ENCODE measurements at places on chromosomes 7 and 10. TPM values are rescaled to one million over a fixed set of nuclear protein-coding genes. Genes with fewer than 3 reads are reported as not detected.

GRCh38 chr7:117126676-117127075 is 173.4 kb downstream of the ST7 start:
- no peak overlapping the region for H3K27ac ChIP-seq
- H3K4me1 ChIP-seq: no peaks in the 10 kb centered on the region
- no peak overlapping the region for H3K4me3 ChIP-seq

DNA sequence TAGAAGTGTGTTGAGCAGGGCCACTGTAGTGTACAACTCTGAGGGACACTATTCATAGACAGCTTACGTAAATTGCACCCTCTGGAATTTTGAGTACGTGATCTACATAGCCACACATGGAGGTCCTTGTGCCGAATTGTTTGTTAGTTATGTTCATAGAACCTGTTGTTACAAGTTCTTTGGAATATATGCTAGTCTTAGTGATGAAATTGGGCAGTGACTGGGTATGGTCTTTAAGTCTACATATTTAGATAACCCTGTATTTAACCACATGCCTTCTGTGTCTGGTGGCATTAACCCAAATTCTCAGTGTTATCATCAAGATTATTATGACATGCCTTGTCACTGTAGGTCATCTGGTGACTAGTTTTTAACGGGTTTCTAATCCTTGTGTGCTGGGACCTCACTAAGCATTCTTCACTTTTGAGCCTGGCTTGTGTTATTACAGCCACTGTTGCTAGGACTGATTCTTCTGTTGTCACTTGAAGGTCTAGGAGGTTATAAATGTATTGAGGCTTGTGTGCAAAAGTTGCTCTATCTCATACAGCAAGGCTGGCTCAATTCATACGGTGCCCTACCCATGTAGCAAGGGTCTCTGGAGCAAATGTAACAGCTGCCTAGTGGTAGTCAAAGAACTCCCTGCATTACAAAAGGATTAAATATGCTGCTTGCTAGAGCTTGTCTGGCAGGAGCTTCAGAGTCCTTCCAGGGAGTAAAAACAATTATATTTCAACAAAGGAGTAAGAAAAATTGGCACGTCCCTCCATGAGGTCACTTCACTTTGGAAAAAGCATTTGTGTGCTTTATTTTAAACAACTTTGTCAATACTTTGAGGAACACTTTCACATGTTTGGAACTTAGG is 65.4 kb downstream of the CDK14 start:
- no peaks in the 10 kb centered on the region for H3K36me3 ChIP-seq
- peak overlapping the region; percentile 55 for H3K27ac ChIP-seq
- H3K4me3 ChIP-seq: no peak overlapping the region
- H3K27me3 ChIP-seq: no peaks in the 10 kb centered on the region
- H3K4me1 ChIP-seq: no peaks in the 10 kb centered on the region

The ABCA13 gene
- 0.66 TPM for total RNA-seq

- H3K27me3 ChIP-seq: no peaks in the 10 kb centered on the region
- no peak overlapping the region for H3K4me3 ChIP-seq
- H3K4me1 ChIP-seq: no peaks in the 10 kb centered on the region
- H3K27ac ChIP-seq: no peak overlapping the region
Observed at GRCh38 chr10:58164517-58164916, 103.2 kb downstream of the IPMK start.

The ZNF804B gene
- 5.5 TPM for total RNA-seq

The GIMAP1 gene
- total RNA-seq: 6.0 TPM

The ASB13 gene
- total RNA-seq: 14.3 TPM

- peak overlapping the region; percentile 57 for H3K27ac ChIP-seq
- DNase-seq: no peak
- peak overlapping the region; percentile 88 for H3K4me3 ChIP-seq
- H3K36me3 ChIP-seq: peaks cover 3% of the 10 kb centered on the region
- no peaks in the 10 kb centered on the region for H3K27me3 ChIP-seq
Observed at GRCh38 chr7:75737856-75738603, 711 bp downstream of the HIP1 start.

DNA sequence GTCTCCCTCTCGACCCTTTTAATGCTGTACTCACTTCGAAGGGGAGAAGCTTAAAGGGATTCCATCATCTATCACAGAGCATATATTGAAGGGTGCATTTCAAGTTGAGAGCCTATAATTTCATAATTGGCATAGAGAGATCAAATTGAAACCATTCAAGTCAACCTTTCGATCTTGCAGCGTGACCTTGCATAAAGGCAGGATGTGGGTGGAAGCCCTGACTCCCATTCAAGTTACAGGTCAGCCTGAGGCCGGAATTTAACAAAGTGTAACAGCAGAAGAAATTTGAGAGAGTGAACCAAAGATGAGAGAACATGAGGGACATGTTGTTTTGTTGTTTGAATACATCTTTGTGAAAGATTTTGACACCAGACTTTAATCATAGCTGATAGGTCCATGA is 195.3 kb upstream of the TPK1 start:
- H3K36me3 ChIP-seq: no peaks in the 10 kb centered on the region
- H3K27me3 ChIP-seq: no peaks in the 10 kb centered on the region
- H3K4me3 ChIP-seq: no peak overlapping the region
- H3K27ac ChIP-seq: no peak overlapping the region
- no peak for DNase-seq

GRCh38 chr10:128274938-128275337 is 148.7 kb upstream of the MKI67 start:
- peaks cover 2% of the 10 kb centered on the region for H3K27me3 ChIP-seq
- H3K36me3 ChIP-seq: no peaks in the 10 kb centered on the region
- DNase-seq: no peak
- peaks cover 6% of the 10 kb centered on the region for H3K4me1 ChIP-seq
- no peak overlapping the region for H3K4me3 ChIP-seq
- no peak overlapping the region for H3K27ac ChIP-seq

GRCh38 chr7:148883266-148884048 is 634 bp downstream of the EZH2 start:
- no peaks in the 10 kb centered on the region for H3K36me3 ChIP-seq
- H3K4me1 ChIP-seq: peaks cover 6% of the 10 kb centered on the region
- peak overlapping the region; percentile 71 for H3K4me3 ChIP-seq
- DNase-seq: no peak
- peak overlapping the region; percentile 85 for H3K27ac ChIP-seq
- H3K27me3 ChIP-seq: no peaks in the 10 kb centered on the region

DNA sequence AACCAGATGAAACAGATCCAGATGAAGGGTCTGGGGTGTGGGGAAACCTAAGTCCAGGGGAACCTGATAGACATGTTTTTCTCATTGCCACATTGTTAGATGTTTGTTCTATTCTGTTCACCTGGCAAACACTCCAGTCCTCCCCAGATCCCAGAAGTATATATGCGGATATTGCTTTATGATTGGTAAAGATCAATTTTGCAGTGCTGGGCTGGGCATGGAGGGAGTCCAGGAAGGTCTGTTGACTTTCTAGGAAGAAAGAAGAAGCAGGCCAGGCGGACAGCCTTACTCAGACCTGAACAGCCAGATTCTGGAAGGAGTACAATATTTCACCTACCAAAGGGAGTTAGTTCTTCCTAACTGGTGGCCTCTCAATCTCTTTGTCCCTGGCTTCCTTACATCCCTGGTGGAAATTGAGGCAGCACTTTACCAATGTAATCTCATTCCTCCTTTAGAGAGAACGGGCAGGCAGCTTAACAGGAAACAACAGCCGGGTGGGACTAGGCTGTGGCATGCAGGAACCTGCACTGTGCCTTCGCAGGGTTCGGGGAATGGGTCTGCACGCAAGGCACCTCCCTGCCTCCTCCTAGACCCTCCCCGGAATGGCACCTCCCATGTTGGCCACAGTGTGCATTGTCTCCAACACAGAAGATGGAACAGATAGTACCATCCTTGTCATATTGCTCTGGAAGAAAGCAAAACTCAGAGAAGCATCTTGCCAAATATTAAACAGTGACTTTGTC is 930 bp downstream of the GIMAP6 start:
- no peaks in the 10 kb centered on the region for H3K27me3 ChIP-seq
- no peak for DNase-seq
- peak overlapping the region; percentile 7 for H3K4me3 ChIP-seq
- no peaks in the 10 kb centered on the region for H3K4me1 ChIP-seq

DNA sequence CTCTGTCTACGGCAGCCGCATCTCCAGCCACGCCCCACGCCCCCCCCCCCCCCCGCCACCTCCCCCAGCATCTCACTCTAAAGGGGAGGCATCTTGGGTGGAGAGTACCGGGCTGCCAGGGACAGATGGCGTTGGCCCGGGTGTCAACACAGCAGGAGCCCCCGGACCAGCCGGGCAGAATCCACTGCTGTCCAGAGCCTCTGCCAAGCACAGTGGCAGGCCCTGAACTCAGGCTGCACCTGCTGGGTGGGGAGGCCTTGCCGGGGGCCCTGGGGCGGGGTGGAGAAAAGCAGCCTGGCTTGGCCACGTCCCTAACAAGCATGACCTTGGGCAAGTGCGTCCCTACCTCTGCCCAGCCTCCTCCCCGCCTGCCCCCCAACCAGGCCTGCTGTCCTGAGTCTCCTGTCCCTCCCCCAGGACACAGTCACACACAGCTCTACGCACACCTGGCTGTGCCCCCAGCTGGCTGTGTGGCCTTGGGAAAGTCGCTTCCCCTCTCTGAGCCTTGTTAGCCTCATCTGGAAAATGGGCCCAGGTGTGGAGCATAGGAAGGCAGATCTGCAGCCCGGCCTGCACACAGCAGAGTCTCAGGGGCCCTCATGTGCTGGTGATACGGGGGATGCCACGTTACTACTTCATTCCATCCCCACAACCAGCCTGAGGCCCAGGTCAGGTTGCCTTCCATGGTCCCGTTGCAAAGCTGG is 45.2 kb downstream of the MICALL2 start:
- no peak for DNase-seq
- no peak overlapping the region for H3K27ac ChIP-seq
- H3K36me3 ChIP-seq: no peaks in the 10 kb centered on the region
- no peak overlapping the region for H3K4me3 ChIP-seq
- H3K4me1 ChIP-seq: peaks cover 12% of the 10 kb centered on the region

The MAT1A gene
- total RNA-seq: 0.50 TPM

DNA sequence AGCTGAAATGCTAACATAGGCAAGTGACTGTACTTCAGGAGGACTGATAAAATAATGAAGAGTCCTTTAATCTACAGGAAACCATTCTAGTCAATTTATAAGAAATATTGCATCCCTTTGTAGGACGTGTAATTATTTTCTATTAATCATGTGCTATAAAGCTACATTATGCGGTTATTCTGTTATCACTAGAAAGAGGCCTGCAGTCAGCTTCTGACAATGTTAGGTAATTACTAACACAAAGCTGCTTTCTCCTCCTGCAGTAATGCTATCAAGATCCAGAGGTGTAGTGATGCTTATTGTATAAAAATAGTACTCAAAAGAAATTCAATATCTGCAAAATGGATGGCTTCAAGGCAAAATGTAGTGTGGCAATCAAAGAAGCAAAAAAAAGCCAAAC is 191.1 kb downstream of the SKAP2 start:
- no peaks in the 10 kb centered on the region for H3K4me1 ChIP-seq
- no peaks in the 10 kb centered on the region for H3K27me3 ChIP-seq
- no peak overlapping the region for H3K27ac ChIP-seq
- no peaks in the 10 kb centered on the region for H3K36me3 ChIP-seq
- no peak overlapping the region for H3K4me3 ChIP-seq

DNA sequence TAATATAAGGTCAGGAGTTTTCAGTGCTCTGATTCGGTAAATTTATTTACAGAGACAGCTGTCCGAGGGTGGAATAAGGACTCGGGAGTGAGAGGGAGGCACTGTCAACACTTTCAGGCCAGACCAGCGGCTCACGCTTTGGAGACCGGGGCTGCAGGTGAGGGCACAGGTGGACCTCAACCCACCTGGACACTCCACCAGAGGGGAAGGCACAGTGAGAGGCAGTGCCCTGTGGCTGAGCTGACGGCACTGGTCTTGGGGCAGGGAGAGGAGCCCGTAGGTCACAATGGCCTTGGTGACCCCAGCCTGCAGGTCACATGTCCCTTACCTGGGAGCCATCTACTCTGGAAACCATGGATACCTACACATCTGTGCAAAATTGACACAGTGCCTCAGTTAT is 315.1 kb downstream of the ADARB2 start:
- peaks cover 5% of the 10 kb centered on the region for H3K27me3 ChIP-seq
- DNase-seq: no peak
- no peak overlapping the region for H3K4me3 ChIP-seq

DNA sequence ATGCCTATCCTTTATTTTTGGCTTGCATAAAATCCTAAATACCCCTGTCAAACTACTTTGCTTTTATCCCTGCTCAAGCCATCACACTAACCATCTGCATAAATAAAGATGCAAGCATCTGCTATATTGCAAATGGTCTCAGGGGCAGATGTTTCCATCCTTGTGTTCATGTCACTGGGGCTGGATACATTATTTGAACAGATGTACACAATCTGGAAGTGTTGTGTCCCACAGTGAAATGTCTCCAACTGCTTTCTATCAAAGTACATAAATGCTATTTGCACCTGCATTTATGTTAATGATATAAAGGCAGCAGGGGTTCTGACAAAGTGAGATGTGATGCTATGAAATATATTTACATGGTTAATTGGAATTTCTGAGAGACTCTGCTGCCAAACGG is 163.1 kb downstream of the ZNF438 start:
- DNase-seq: no peak
- H3K27me3 ChIP-seq: no peaks in the 10 kb centered on the region
- no peaks in the 10 kb centered on the region for H3K36me3 ChIP-seq

DNA sequence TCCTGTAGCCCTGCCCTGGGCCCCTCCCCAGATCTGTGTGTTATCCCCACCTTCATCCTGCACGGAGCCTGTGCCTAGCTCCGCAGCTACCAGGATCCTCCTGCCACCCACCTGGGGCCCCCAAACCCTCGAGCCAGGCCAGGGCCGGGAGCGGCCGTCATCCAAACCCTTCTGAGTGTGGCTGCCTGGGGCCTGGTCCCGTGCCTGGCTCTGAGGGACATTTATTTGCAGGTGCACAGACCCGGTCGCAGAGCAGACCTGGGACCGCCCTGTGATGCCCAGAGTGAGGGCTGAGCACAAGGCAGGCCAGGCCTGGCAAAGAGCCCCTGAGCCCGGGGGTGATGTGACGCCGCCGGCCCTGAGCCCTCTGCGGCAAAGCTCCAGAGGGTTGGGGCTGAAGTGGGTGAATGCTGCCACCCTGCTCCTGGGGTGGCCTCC is 27.4 kb upstream of the INPP5A start:
- no peak overlapping the region for H3K27ac ChIP-seq
- H3K4me1 ChIP-seq: peaks cover 33% of the 10 kb centered on the region
- DNase-seq: no peak
- no peaks in the 10 kb centered on the region for H3K27me3 ChIP-seq
- H3K36me3 ChIP-seq: no peaks in the 10 kb centered on the region

The EPO gene
- 0.28 TPM for total RNA-seq

- no peaks in the 10 kb centered on the region for H3K4me1 ChIP-seq
- H3K4me3 ChIP-seq: no peak overlapping the region
- no peak for DNase-seq
- H3K27me3 ChIP-seq: no peaks in the 10 kb centered on the region
- no peaks in the 10 kb centered on the region for H3K36me3 ChIP-seq
Observed at GRCh38 chr10:92284112-92284704, 6.7 kb downstream of the CPEB3 start.

- peaks cover 5% of the 10 kb centered on the region for H3K4me1 ChIP-seq
- H3K27me3 ChIP-seq: no peaks in the 10 kb centered on the region
- H3K4me3 ChIP-seq: no peak overlapping the region
- peaks cover 28% of the 10 kb centered on the region for H3K36me3 ChIP-seq
- H3K27ac ChIP-seq: no peak overlapping the region
- DNase-seq: no peak
Observed at GRCh38 chr10:14843327-14843988, 5.4 kb downstream of the HSPA14 start.

All from spinal cord (tissue), 10 donors.